ENCODE measurements at places on chromosomes 11 and 22.

GRCh38 chr11:100434821-100435641, 252.1 kb upstream of the ARHGAP42 start:
- DNase-seq, result no peak

DNA sequence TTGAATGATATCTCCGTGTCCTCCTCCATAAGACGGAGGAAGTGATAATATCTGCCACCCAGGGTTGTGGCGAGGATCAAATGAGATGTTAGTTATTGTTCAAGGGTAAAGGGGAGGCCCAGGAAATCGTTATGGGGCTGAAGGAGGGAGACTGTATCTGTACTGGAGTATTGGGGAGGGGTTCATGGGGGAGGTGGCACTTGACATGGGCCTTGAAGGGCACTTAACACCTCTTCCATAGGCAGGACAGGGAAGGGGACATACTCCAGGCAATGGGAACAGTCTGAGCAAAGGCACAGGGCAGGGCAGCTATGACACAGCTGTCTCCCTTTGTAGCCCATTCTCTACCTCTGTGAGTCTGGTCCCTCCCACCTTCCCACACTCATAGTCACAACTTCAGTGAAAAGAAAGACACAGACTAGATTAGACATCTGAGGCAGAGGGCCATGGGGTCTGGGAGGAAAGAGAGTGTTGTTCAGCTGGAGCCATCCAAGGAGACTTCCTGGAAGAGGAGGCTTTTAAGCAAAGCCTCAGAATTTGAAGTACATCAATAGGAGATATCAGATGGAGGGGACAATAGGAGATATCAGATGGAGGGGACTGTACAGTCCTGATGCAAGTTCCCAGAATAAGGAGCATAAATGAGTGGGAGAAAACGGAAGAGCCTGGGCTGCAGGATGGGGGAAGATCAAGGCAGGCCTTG, 15.8 kb upstream of the DGKZ start:
- no peak for DNase-seq

DNA sequence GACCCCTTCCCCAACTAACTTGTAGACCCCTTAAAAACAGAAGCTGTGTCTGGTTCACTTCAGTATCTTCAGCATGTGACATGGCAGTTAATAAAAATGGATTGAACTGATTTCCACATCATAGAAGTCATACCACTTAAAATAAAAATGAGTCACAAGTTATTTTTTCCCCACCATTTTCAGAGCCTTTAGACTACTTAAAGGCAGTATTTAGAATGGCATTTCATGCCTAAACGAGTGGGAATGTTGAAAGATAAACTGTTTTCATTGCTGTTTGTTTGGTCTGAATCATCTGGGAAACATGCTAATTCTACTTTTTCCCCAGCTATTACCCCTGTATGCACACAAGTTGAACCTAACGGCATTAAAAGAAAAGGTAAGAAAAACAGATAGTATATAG, 324.0 kb downstream of the RAB38 start:
- no peak for DNase-seq

- DNase-seq, result no peak
These were observed 232.2 kb downstream of the FAM76B start for GRCh38 chr11:95557376-95557775.

- no peak for DNase-seq
These were observed 32.7 kb upstream of the SHANK2 start for GRCh38 chr11:71285111-71285510.

DNA sequence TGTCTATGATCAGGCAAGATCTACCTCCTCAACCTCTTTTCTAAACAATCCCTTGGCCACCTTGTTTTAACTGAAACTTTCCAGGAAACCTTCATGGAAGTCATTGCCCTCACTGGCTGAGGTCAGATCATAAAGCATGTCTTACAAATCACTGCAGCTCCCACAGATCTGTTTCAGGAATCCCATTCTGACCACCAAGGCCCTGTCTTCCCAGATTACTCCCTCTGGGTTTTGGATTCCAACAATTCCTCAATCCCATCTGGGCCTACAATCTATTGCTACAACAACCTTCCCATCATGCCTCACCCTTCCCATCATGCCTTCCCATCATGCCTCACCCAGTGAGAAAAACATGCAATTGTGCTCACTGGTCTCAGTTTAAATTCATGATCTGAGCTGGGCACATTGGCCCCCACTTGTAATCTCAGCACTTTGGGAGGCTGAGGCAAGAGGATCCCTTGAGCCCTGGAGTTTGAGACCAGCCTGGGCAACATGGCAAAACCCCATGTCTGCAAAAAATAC, 15.9 kb downstream of the ADAMTS15 start:
- DNase-seq, result no peak

DNA sequence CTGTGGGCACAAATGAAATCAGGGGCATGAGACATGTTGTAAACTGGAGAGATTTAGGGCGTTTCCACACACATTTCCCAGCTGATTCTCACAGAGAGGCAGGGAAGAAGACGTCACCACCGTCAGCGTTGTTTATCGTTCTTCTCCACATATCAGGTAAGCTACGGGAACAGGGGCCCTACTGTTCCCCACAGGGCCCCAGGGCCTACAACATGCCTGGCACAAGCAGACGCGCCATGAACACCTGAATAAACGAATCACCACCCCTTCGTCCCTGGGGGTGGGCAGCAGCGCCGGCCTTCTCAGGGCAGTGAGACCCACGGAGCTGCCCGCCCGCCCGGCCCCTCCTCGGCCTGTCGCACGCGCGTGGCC, 342 bp downstream of the EFCAB6 start:
- DNase-seq, result peak; percentile 43

DNA sequence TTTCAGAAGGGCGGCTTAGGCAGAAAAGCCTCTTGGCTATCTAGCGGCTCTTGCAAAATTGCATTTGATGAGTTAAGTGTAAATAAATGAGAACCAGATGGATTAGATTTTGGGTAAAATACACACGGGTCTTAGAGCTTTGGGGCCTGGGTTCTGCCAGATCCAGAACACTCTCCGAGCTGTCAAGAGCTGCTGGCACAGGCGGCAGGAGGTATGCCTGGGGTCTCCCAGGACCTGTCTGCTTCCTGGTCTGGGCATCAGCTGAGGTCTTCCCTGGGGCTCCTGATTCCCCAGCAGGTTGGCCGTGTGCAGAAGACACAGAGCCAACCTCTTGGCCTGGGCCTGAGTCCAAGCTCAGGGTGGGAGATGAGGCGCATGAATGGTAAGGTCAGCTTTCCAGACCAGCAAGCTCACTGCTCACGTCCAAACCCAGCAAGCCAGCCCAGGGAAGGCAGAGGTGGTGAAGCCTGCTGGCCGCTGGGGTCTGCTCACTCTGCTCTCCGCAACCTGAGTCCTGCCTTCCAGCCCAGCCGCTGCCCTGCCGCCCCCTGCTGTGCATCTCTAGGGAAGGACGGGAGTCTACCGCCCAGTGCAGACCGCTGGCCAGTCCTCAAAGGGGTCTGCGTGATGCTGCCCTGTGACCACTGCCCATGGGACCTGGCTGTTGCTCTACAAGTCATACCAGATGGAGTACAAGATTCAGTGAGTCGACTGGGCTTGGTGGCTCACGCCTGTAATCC, 44.9 kb downstream of the SCUBE1 start:
- DNase-seq, result no peak

GRCh38 chr11:85040166-85040565, 587.0 kb downstream of the DLG2 start:
- no peak for DNase-seq

- DNase-seq, result no peak
These were observed 1.8 kb upstream of the APOL3 start for GRCh38 chr22:36162127-36163034.

GRCh38 chr22:17199003-17199731, 20.1 kb downstream of the ADA2 start:
- no peak for DNase-seq

DNA sequence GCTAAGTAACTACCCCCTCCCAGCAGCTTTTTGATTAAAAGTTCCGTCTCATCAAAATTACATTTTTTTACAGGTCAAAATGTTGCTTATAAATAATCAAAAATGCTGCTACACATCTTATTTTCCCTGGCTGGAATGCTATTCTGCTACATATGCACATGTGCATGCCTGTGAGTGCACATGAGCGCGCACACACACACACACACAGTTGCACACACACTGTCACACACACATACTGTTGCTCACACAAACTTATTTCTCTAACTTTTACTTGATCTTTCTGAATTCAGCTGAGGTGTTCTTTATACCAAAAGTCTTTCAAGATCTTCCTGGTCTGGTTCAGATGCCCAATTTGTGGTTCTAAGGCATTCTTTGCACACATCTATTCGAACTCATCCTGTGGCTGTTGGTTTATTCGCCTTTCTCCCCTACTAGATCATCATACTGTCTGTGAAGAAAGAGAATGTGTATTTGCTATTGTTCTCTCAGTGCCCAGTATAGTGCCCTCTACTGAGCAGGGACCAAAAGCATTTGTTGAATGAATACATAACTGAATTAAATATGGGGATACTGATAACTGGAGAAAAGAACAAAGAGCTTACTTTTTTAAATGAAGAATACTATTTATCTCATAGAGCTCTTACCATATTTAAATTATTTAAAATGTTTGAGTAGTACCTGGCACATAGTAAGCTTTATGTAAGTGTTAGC, 68.1 kb upstream of the CCDC179 start:
- no peak for DNase-seq

DNA sequence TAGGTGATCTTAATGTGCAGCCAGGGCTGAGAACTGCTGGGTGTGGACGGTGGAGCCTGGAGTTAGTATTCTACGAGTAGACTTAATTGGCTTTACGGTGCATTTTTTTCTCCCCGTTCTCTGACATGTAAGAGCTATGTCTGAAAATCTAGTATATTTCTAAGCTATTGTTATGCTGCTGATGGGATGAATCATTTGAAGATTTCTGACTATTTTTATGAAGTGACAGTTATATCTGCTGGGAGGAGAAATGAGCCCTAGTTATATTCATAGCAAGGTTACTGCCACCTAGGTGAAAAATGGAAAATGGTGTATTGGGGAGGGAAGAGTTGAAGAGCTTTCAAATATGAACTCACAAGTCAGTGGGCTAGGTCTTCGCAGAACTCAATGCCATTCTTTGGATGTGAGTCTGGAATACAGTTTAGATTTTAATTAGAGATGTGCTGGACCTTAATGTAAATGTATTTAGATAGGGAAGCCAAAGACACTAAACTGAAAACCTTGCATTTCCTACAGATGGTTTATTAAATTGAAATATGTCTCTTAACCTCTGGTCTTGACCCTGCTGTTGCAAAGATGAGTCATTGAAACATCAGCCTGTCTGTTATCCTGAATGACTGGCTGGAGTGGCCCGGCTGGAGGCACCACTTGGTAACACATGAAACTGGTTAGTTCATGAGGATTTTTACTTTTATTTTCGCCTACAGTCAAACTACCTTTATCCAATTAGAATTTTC, 293.7 kb downstream of the DDX10 start:
- DNase-seq, result no peak

DNA sequence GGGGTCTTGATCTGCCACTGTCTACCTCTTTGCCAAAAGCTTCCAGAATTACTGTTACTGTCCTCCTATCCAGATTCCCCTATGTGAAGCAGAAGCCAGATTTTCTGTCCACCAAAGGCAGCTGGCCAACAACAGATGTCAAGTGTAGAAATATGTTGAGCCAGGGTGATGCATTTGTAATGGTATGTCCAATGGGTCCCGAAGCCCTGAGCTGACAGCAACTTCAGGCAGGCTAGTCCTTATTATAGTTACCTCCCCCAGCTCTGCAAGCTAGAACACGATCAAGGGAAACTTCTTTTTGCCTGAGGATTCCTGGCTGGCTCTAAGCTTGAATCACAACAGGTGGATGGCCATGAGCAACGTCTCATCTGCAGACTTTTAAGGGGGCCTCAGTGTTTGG, 10.2 kb downstream of the PAMR1 start:
- no peak for DNase-seq

DNA sequence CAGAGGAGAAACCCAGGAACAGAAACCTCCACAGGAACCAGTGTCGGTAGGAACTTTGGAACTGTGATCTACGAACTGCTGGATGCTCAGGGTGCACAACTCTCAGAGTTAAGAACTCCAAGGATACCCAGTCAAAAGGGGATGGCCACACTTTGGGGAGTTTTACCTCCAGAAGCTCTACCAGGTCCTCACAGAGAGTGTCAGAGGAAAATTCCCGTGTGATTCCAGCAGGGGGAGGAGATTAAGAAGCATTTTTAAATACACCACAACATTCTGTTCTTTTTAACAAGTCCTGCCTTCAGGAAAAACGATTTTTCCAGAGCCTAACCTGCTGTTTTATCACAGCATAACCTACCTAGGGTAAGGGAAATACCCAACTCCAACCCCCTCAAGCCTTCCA, 104.0 kb downstream of the SOX6 start:
- no peak for DNase-seq

- DNase-seq, result no peak
These were observed 583.5 kb upstream of the FAT3 start for GRCh38 chr11:91641153-91641552.

GRCh38 chr11:120540744-120541465, 29.4 kb downstream of the GRIK4 start:
- no peak for DNase-seq

GRCh38 chr22:44543781-44544477, 45.9 kb upstream of the RTL6 start:
- no peak for DNase-seq
